ENCODE measurements at places on chromosomes 4 and X.

DNA sequence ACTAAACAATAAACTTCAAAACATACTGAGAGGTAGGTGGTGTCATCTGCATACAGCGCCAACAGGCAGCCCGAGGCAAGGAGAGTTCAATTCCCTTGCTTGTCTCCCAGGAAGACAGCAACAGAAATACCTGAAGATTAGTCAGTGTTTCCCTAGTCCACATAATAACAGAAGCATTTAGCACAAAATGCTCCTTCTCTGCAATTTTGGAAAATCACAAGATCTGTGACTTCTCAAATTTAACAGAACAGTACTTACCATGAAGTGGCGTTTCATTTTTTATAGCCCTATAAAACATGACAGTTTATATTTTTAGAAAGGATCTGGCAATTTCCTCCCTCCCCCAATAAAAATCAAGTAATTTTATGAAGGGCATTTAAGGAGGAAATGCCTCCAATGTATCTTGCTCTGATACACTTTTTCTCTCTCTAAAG, 67.1 kb upstream of the MYOZ2 start:
- DNase-seq, result no peak

- DNase-seq, result no peak
These were observed 99.8 kb upstream of the RAI2 start for GRCh38 chrX:17960891-17961290.

DNA sequence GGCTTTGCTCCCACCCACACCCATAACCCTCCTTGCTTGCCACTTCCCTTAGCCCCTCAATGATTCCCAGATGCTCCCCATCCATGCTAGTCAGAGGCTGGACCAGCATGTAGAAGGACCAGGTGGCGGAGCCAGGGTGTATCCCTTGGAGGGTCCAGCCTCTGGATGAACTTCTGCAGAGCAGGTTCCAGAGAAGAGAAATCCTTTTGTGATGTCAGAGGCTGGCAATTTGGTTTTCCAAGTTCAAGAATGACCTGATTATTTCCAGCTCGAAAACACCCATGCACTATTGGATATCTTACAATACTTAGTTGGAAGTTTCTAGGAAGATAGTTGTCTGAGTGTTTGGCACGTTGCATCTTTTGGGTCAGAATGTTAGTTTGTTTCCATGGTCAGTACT, 168.3 kb upstream of the RPS6KA3 start:
- DNase-seq, result no peak

GRCh38 chrX:6225911-6226595, 2.6 kb downstream of the NLGN4X start:
- no peak for DNase-seq

DNA sequence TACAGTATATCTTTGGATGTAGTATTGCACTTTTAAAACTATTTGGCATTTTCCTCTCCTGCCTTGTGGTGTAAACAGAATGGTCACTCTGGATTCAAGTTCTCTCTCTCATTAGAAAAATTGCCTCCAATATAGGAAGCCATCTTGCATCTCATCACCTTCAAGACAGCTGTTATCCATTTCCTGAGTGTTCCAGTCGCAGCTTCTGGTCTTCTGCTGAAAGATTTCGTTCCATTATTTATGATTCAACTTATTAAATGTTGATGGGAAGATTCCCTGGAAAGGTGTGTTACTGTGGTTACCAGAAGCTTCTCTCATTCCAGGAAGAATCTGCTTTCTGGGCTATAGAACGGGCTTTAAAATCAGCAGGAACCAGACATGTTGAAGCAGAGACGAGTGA, 568.3 kb upstream of the SLIT2 start:
- no peak for DNase-seq
